ENCODE measurements at places on chromosomes 2 and 18.

- no peak for DNase-seq
These were observed 1631.7 kb downstream of the DPP10 start for GRCh38 chr2:116074161-116074560.

- DNase-seq = no peak
These were observed 484.0 kb upstream of the MAP2 start for GRCh38 chr2:208939852-208940251.

GRCh38 chr2:36697424-36698066, 1.0 kb downstream of the VIT start:
- DNase-seq = peak; percentile 44

DNA sequence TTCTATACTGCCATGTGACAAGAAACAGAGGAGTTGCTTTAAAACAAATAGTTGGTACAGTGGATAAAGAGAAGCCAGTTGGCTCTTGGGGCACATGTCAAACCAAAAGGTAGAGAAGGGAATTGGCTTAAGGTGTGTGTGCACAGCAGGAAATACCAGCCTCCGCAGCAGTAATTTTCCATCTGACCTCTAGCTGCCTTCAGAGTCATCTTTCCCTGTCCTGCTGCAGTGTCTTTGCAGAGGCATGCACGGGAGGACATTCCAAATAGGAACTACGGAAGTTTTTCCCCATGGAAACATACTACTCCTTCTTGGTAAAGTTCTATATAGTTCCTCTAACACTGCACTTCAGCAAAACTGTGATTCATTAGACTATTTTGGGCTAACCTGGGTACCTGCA, 99.5 kb downstream of the RAB3GAP1 start:
- no peak for DNase-seq

DNA sequence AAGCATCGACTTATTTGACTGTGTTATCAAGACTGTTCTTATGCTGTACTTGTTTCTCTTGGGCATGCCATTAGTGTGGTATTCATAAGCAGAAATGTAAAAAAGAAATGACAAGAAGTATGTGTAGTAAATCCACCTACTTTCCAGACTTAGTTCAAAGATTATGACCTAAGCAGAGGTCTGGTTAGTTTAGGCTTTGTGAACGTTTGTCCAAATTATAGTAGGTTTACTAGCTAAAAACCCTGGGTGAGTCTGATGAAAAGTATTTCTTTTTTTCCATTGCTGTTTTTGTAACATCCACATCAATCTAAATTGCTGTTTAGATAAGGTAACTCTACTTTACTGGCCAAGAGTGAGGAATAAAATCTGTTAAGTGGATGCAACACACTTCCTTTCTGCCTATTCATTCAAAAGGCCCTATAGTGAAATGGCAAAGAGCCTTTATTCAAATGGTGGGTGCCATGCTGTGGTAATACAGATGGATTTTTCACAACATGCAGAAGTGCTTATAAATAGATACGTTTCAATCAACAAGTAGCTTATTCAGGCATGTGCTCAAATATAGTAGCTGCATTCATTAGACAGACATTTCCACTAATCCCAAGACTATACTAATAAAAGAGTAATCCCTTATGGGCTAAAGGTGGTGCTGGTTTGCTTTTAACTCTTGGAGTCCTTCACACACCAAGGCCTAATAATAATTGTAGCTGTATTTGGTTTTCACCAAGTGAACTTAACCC, 122.5 kb upstream of the LTBP1 start:
- no peak for DNase-seq

DNA sequence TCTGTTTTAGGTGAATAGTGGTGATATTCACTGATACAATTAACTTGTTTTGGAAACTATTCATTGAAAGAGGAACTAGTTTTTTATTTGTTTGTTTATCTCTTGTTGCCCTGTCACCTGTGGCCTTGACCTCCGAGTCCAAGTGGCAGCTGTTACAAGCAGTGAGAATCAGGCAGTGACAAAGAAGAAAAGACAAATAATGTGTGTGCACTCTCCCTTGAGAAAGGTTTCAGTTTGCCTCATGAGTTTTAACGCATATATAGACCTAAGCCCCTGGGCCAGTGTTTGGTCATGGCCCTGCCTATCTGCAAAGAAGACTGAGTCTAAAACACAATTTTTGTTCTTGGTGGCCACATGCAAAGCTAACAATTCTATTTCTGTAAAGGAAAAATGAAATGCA, 15.3 kb downstream of the KYNU start:
- DNase-seq = no peak

GRCh38 chr18:70249118-70249517, 39.7 kb upstream of the SOCS6 start:
- DNase-seq = peak; percentile 67

DNA sequence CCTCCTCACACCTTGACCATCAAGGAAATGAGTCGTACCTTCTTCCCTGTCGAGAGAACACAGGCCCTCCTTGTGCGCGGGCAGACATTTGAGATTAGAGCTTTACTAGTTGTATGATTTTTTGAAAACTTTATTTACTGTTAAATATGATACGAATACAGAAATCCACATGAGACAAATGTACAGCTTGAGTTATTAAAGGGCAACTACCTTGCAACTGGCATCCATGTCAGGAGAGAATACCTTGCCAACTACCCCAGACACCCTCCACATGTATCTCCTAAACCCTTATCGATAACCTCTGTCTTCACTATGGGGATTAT, 28.3 kb downstream of the KLHL23 start:
- no peak for DNase-seq

- DNase-seq = no peak
These were observed 1677.0 kb upstream of the LRRTM1 start for GRCh38 chr2:81981585-81981984.

DNA sequence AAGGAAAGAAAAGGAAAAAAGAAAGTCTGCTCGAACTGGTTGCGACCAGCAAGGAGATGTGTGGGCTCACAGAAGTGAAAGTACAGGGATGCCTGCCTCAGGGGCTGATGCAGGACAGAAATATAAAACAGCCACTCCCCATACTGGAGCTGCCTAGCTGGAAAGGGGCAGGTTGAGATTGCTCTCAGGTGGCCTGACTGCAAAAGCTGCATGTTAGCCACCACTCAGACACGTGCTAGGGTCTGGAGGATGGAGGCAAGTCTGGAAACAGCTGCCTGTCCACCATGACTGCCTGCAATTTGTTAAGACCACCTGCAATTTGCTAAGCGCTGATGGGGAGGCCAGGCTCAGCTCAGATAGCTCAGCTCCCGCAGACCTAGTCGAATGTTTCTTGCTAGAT, 17.9 kb downstream of the B3GNT7 start:
- no peak for DNase-seq

DNA sequence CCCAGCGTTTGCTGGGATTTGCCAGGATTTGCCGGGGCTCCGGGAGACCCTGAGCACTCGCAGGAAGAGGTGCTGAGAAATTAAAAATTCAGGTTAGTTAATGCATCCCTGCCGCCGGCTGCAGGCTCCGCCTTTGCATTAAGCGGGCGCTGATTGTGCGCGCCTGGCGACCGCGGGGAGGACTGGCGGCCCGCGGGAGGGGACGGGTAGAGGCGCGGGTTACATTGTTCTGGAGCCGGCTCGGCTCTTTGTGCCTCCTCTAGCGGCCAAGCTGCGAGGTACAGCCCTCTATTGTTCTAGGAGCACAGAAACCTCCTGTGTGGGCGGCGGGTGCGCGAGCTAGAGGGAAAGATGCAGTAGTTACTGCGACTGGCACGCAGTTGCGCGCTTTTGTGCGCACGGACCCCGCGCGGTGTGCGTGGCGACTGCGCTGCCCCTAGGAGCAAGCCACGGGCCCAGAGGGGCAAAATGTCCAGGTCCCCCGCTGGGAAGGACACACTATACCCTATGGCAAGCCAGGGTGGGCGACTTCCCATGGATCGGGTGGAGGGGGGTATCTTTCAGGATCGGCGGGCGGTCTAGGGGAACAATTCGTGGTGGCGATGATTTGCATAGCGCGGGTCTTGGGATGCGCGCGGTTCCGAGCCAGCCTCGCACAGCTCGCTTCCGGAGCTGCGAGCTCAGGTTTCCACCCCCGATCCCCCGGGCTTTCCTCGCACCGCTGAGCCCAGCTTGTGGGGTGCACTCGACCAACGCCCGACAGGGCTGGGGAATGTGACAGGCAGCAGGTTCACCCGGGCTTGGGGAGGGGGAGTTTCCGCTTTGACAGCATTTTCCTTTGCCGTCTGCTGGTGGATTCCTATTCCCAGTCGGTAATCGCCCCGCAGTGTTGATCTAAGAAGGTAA, 2.8 kb downstream of the ONECUT2 start:
- peak; percentile 44 for DNase-seq

- DNase-seq = peak; percentile 26
These were observed 16.9 kb upstream of the KIF1A start for GRCh38 chr2:240836781-240837467.

- no peak for DNase-seq
These were observed 96.9 kb upstream of the NEDD4L start for GRCh38 chr18:57947117-57947516.

GRCh38 chr18:47953471-47953931, 23.0 kb upstream of the SMAD2 start:
- peak; percentile 70 for DNase-seq

GRCh38 chr2:119263025-119263424, 39.4 kb downstream of the STEAP3 start:
- no peak for DNase-seq

- no peak for DNase-seq
These were observed 36.0 kb downstream of the SERTAD2 start for GRCh38 chr2:64617631-64618151.

- DNase-seq = no peak
These were observed 144.6 kb upstream of the ASB18 start for GRCh38 chr2:236408786-236409185.

DNA sequence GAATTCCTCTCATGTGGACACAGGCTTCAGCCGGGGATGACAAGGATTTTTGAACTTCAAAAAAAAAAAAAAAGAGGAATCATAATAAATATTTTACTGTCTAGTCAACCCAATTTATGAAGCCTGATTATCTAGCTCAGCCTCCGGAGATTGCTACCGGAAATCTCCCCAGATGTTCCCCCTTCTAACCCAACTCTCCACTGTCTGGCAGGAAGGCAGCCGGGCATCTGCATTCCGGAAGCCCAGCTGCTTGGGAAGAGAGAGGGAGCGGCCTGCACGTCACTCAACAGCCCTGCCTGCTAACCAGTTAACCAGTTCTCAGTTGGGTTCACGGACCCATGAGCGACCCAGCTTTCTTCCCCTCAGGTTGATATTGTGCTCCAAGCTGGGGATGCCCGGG, 87.2 kb upstream of the POU3F3 start:
- peak; percentile 41 for DNase-seq

DNA sequence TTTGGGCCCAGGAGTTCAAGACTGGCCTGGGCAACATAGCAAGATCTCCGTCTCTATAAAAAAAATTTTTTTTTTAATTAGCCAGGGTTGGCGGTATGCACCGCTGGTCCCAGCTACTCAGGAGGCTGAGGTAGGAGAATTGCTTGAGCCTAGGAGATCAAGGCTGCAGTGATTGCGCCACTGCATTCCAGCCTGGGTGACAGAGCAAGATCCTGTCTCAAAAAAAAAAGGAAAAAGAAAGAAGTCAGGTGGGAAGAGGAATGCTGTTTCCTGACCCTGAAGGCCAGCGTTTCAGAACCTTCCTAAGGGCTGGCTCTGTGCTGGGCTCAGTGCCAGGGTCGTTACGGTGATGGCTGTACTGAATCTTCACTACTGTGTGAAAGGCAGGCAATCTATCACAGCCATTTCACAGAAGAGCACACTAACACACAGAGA, 35.0 kb upstream of the AGAP1 start:
- peak; percentile 51 for DNase-seq

DNA sequence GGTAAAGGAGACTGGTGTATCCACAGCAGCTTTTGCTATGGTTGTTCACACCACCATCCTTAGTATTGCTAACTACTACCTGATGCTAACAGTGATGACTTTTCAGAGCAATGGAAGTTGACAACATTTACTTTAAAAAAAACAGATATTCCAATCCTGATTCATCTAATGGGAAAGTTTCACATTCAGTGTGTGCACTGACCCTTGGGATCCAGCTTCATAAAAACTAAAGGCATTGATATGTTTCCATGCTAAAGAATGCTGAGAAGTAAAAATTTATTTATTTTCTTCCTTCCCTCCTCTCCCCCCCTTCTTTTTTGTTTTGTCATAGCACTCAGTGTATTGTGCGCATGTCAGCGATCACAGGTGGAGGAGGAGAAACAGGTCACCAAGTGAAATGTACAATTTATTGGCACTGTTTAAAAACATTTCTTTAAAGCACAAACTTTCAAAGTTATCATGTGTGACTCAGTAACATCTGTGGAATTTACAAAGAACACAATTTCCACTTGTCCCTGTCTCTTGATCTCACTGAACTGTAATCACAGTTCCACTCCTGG, 229.9 kb downstream of the ALK start:
- DNase-seq = no peak

Data from iris pigment epithelial cell (primary cell).